Endothelial cell (in vitro differentiated cells): ENCODE measurements at places on chromosomes 3 and 15. TPM values are rescaled to one million over a fixed set of nuclear protein-coding genes. Genes with fewer than 3 reads are reported as not detected.

- H3K4me3 ChIP-seq, result no peak overlapping the region
- H3K36me3 ChIP-seq, result no peaks in the 10 kb centered on the region
- H3K4me1 ChIP-seq, result peaks cover 22% of the 10 kb centered on the region
- no peaks in the 10 kb centered on the region for H3K27me3 ChIP-seq
- DNase-seq, result no peak
Measured at GRCh38 chr3:134685929-134686802, 35.3 kb upstream of the KY start.

AGBL1 gene
- total RNA-seq, result 0.03 TPM

- H3K36me3 ChIP-seq, result no peaks in the 10 kb centered on the region
- H3K4me3 ChIP-seq, result no peak overlapping the region
- H3K4me1 ChIP-seq, result no peaks in the 10 kb centered on the region
- H3K27me3 ChIP-seq, result no peaks in the 10 kb centered on the region
- H3K27ac ChIP-seq, result no peak overlapping the region
Measured at GRCh38 chr3:175029828-175030227, 170.7 kb downstream of the NAALADL2 start.

TMEM158 gene
- total RNA-seq, result 7.3 TPM

- H3K27ac ChIP-seq, result no peak overlapping the region
- DNase-seq, result no peak
- peaks cover 2% of the 10 kb centered on the region for H3K27me3 ChIP-seq
- H3K4me1 ChIP-seq, result no peaks in the 10 kb centered on the region
Measured at GRCh38 chr3:115595611-115596275, 27.6 kb upstream of the GAP43 start.

- H3K36me3 ChIP-seq, result no peaks in the 10 kb centered on the region
- peaks cover 3% of the 10 kb centered on the region for H3K27me3 ChIP-seq
- no peak for DNase-seq
- no peak overlapping the region for H3K27ac ChIP-seq
- H3K4me1 ChIP-seq, result peaks cover 40% of the 10 kb centered on the region
- H3K4me3 ChIP-seq, result no peak overlapping the region
Measured at GRCh38 chr15:94404733-94405283, 173.4 kb downstream of the MCTP2 start.

DNA sequence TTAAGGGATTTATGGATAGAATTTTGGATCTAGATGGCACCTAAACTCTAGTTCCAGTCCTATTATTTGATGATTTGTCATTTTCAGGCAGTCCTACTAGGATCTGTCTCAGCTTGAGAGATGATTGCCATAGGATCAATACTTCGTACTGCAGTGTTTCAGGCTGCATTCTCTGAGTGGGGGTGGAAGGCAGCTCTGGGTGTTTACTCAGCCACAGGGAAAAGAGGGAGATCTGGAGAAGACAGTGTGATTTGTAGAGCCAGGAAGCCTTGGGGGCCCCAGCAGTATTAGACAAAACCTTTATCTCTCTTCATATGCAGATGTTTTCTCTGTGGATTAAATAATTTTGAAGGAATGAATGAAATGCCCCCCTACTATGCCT is 188.4 kb upstream of the SYNPR start:
- H3K27ac ChIP-seq, result no peak overlapping the region
- no peak overlapping the region for H3K4me3 ChIP-seq
- DNase-seq, result no peak
- no peaks in the 10 kb centered on the region for H3K4me1 ChIP-seq
- H3K36me3 ChIP-seq, result no peaks in the 10 kb centered on the region

DNA sequence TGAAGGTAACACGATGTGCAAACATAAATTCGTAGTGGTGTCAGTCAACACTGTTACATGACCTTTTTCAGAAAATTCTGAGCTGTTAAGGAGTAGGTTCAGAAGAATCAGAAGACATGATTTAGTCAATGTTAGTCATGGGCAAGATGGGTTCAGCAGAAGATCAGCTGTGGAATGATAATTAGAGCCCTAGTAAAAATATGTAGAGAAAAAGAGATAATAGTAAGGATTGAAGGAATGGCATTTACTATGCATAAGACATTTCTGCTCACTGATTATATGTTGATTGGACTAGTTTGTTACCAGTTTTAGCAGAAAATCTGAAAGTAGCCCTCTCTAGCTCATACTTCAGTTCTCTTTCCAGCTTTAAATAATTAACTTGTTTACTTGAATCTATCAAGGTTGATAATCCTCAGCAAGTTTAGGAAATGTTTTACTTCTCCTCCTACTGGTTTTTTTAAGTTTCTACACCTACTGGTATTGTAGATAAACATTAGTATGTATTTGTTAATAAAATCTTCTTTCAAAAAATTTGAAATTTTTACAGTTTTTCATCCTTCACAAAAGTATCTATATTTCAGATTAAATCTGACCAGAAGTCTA is 98.6 kb downstream of the ALCAM start:
- no peaks in the 10 kb centered on the region for H3K36me3 ChIP-seq
- H3K27me3 ChIP-seq, result no peaks in the 10 kb centered on the region
- H3K4me1 ChIP-seq, result peaks cover 1% of the 10 kb centered on the region

DNA sequence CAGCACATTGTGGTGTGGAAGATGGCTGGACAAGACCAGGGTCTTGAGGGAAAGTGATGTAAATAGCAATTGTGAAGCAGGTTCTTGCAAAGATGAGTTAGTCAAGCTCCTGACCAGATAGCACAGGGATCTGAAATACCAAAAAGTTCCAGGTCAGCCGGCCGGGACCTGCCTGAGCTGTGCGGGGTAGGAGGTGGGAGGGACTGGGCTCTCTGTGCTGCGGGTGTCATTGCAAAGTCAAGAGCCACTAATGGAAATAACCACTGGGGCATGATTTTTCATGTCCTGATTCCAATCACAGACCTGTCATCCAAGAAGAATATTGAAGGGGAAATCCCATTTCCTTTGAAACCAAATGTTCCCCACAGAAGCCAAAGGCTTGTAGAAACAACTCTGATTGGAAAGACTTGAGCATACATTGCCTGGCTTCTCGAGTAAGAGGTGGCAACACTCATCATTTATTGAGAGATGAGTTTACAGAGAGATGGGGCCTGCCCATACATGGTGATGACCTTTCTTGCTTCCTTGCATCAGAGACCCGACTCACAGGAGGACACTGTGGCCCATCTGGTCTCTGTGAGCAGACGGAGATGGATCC is 44.2 kb upstream of the KY start:
- H3K27me3 ChIP-seq, result no peaks in the 10 kb centered on the region
- no peak for DNase-seq
- H3K27ac ChIP-seq, result no peak overlapping the region
- H3K36me3 ChIP-seq, result no peaks in the 10 kb centered on the region
- H3K4me1 ChIP-seq, result peaks cover 6% of the 10 kb centered on the region

GRCh38 chr3:197027151-197027895 is 2.3 kb downstream of the MELTF start:
- H3K36me3 ChIP-seq, result no peaks in the 10 kb centered on the region
- H3K27ac ChIP-seq, result peak overlapping the region; percentile 5
- H3K27me3 ChIP-seq, result peaks cover 19% of the 10 kb centered on the region
- H3K4me3 ChIP-seq, result no peak overlapping the region
- no peak for DNase-seq
- no peaks in the 10 kb centered on the region for H3K4me1 ChIP-seq

GRCh38 chr3:57053122-57053521 is 7.3 kb upstream of the SPATA12 start:
- H3K27me3 ChIP-seq, result peaks cover 4% of the 10 kb centered on the region
- H3K4me3 ChIP-seq, result no peak overlapping the region
- DNase-seq, result no peak
- H3K27ac ChIP-seq, result no peak overlapping the region
- H3K36me3 ChIP-seq, result no peaks in the 10 kb centered on the region

DNA sequence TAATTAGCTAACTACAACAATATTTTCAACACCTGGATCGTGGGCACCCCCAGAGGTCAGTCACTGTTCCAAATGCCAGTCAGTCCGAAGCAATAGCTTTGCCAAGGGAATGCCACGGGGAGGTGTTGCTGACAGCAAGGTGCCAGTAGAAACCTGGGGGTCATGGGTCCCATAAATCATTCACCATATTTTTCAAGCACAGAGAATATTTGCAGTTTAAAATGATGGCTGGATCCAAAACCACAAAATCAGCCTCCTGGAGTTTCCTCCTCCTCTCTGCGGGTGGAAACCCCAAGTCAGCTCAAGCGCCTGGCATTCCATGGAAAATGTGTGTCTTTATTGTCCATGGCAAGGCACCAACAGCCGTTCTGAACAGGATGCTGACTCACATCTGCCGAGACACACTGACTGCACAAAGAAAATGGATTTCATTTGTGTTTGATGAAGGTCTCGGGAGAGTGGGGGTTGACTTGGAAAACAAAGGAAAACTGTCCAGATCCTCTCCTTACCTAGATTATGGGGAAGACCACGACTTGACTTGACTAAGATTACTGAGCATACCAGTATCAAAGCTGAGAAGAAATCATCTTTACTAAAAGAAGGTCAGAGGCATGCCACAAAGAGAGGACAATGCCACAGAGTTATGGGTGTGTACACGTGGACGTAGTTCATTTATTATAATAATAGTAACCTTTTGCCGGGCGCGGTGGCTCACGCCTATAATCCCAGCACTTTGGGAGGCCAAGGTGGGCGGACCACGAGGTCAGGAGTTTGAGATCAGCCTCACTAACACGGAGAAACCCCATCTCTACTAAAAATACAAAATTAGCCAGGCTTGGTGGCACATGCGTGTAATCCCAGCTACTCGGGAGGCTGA is 26.4 kb downstream of the ANXA2 start:
- peaks cover 17% of the 10 kb centered on the region for H3K36me3 ChIP-seq
- H3K27ac ChIP-seq, result peak overlapping the region; percentile 91
- H3K4me3 ChIP-seq, result no peak overlapping the region
- DNase-seq, result no peak
- no peaks in the 10 kb centered on the region for H3K27me3 ChIP-seq

- no peak overlapping the region for H3K27ac ChIP-seq
- H3K36me3 ChIP-seq, result no peaks in the 10 kb centered on the region
- peaks cover 9% of the 10 kb centered on the region for H3K4me1 ChIP-seq
- H3K27me3 ChIP-seq, result no peaks in the 10 kb centered on the region
- DNase-seq, result no peak
Measured at GRCh38 chr15:61777689-61778088, 282.6 kb downstream of the VPS13C start.

DNA sequence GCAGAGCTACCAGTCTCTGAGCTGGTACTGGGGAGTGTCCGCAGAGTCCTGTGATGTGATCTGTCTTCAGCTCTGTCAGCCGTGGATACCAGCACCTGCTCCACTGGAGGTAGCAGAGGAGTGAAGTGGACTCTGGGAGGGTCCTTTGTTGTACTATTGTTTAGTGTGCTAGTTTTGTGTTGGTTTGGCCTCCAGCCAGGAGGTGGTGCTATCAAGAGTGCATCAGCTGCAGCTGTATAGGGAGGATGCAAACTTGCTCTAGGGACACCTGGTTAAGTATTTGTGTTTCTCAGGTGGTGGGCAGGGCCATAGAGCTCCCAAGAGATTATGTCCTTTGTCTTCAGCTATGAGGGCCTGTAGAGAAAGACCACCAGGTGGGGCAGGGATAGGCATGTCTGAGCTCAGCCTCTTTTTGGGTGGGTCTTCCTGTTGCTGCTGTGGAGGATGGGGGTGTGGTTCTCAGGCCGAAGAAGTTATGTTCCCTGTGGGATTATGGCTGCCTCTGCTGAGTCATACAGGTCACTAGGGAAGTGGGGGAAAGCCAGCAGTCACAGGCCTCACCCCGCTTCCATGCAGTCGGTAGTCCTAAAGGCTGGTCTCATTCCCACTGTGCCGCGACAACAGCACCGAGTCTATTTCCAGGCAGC is 443.2 kb upstream of the TBL1XR1 start:
- H3K27ac ChIP-seq, result no peak overlapping the region
- H3K4me3 ChIP-seq, result no peak overlapping the region
- peaks cover 10% of the 10 kb centered on the region for H3K4me1 ChIP-seq

TGM4 gene
- not detected for total RNA-seq

- H3K4me3 ChIP-seq, result no peak overlapping the region
- peaks cover 2% of the 10 kb centered on the region for H3K27me3 ChIP-seq
- no peak overlapping the region for H3K27ac ChIP-seq
- DNase-seq, result no peak
- peaks cover 19% of the 10 kb centered on the region for H3K4me1 ChIP-seq
- no peaks in the 10 kb centered on the region for H3K36me3 ChIP-seq
Measured at GRCh38 chr15:39628144-39628508, 47.2 kb downstream of the THBS1 start.

GRCh38 chr15:73517566-73517965 is 74.6 kb downstream of the REC114 start:
- no peak for DNase-seq
- peaks cover 14% of the 10 kb centered on the region for H3K4me1 ChIP-seq
- peaks cover 1% of the 10 kb centered on the region for H3K27me3 ChIP-seq
- H3K4me3 ChIP-seq, result no peak overlapping the region
- no peak overlapping the region for H3K27ac ChIP-seq

SLC22A14 gene
- total RNA-seq, result 0.36 TPM

ZDHHC23 gene
- 26.3 TPM for total RNA-seq

DNA sequence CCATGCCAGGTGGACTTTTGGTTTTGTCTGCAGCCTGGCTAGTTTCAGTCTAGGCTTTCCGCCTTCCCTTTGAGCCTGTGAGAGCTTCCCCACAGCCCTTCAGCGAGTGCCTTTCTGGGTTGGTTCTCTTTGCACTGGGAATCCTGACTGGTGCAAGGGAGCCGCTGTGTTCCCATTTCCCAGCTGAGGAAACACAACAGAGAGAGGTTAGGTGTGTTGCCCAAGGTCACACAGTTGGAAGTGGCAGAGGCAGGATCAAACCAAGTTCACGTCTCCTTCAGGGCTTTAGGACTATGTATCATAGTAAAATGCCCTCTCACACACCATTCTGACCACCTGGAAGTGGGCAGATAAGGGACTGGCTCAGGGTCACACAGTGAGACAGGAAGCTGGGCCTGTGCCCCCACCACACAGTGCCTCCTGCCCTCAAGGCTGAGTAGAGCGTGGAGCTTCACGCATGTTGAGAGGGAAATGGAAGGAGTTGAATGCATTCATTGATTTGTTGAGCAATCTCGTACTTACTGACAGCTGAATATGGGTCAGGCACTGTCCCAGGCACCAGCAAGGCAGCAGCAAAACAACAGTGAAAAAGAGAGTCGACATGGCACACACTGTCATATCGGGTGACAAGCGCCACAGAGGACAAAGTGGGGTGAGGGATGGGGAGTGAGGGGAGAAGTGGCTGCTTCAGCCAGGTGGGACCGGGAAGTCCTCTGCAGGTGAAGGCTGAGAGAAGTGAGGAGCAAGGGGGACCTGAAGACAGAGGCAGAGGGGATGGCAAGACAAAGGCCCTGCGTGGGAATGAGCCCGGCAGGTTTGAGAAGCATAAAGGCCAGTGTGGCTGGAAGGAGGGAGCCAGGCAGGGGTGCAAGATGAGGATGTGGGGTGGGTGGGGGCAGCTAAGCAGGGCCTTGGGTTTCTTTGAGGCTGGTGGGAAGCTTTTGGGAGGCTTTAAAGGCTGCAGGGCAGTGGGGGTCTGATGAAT is 12.3 kb upstream of the ANPEP start:
- peaks cover 15% of the 10 kb centered on the region for H3K27me3 ChIP-seq
- H3K36me3 ChIP-seq, result peaks cover 10% of the 10 kb centered on the region
- H3K4me3 ChIP-seq, result no peak overlapping the region
- H3K4me1 ChIP-seq, result peaks cover 29% of the 10 kb centered on the region

- no peak overlapping the region for H3K4me3 ChIP-seq
- H3K27me3 ChIP-seq, result peaks cover 3% of the 10 kb centered on the region
- peaks cover 26% of the 10 kb centered on the region for H3K4me1 ChIP-seq
- H3K27ac ChIP-seq, result no peak overlapping the region
- DNase-seq, result no peak
- no peaks in the 10 kb centered on the region for H3K36me3 ChIP-seq
Measured at GRCh38 chr3:177281292-177282118, 84.2 kb upstream of the TBL1XR1 start.

UPK1B gene
- total RNA-seq, result not detected
